NCI-H2171 treated with DMSO at 0.1 percent for 48 hours (cell line): ENCODE measurements at places on chromosomes 11 and 22.
A peak's percentile ranks its signal among the peaks of the same experiment; 100 is the strongest.

DNA sequence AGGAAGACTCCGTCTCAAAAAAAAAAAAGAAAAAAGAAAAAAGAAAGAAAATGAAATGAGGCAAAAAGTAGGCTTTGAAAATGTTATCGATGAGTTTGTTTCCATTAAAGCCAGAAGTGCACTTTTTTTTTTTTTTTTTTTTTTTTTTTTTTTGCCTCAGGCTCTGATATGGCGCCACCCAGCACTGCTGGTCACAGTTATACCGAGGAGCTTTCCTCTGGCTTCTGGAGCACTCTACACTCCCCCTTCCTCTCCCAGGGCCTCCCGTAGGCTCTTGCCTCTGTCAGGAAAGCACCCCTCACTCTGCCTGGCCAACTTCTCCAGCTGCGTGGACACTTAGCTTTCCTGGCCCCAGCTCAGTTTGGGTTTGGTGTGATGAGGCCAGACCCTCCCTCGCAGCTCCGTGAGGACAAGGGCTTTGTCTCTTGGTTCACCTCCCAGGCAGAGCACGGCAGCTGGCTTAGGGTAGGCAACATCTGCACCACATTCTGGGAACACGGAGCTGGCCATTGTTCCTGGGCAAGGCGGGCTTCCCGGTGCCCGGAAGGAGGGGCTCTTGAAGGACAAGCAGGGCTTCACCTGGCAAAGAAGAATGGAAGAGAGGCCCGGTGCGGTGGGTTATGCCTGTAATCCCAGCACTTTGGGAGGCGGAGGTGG lies 16.9 kb downstream of the FADS2 start:
- DNase-seq = no peak

GRCh38 chr11:64674774-64675173 lies 48.2 kb downstream of the NRXN2 start:
- peak; percentile 52 for DNase-seq

DNA sequence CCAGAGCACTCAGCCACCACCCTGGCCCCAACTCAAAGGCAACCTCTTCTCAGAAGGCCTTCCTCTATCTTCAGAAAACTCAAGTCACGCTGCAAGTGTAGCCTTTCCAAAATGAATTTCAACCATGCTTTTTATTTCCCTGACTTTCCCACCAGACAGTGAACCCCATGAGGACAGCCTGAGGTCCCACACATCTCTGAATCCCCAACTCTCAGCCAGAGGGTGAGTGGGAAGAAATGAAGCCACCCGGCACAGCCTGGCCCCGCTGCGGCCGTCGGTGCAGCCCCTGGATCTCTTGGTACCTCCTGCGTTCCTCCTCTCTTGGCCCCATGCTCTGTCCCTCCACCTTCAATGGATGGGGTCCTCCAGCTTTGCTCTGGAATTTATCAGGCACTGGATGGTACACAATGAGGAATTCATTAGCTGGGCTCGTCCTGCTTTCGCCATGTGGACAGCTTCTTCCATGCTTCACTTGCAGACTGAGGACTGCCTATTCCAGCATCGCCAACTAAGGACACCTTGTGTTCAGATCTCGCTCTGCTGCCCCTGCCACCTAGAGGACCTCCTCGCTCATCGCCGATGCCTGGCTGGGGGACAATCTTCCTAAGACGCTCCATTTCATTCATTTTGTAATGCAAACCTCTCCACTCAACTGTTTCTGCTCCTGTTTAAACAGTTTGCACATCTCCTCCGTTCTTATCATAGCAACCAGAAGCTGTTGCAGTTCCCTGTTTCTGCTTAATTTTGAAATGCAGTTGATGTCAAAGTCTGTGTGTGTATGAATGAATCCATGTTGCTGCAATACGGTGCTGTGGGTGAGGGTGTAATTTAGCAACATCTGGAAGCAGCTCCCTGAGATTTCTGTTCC lies 672.1 kb downstream of the TBC1D22A start:
- DNase-seq = no peak

- no peak for DNase-seq
These were observed 39.8 kb upstream of the BMAL1 start for GRCh38 chr11:13237761-13238160.

- no peak for DNase-seq
These were observed 15.5 kb upstream of the ZFTA start for GRCh38 chr11:63783925-63784592.
